ENCODE measurements at places on chromosomes 3 and 15. TPM values are rescaled to one million over a fixed set of nuclear protein-coding genes. Genes with fewer than 3 reads are reported as not detected.

- DNase-seq, result no peak
Measured at GRCh38 chr3:9311228-9311627, 51.6 kb upstream of the THUMPD3 start.

DNA sequence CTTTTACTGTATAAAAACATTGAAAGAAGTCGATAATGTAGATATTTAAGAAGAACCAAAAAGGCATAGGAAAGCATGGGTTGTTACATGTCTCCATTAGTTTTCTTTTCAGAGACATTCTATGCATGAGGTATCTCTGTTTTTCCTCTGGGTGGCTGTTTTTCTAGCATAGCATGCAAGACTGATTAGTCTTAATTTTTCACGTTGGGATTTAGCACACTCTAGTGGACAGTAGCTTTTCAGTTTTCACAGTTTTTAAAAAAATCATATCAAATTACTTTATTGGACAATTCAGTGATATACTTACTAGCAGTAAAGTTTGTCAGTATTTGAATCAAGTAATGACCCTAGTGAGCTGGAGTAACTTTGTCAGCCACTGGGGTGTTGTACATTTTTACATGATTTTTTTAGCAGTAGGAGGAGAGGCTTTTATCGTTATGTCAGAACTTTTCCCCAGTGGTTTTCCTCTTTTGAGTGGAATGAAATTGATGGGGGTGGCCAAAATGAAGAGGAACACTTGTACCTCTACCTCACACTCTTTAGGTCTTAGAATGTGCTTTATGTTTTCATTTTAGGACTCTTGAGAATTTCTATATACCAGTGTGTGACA lies 57.2 kb downstream of the SEC22A start:
- DNase-seq, result no peak

DNA sequence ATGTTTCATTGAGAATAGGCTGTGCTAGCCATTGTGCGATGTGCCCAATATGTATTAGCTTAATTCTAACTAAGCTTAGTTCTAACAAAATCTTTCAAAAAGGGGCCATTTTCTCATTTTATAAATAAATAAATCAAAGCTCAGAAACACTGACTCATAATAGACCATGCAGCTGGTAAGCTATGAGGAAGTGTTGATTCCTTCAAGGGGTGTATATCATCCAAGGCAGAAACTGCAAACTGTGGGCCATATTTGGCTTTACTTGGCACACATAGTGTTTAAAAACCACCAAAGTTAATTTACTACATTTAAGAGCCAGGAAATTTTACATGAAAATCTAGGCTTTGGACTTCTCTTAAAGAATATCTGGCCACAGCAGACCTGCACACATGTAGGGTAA lies 136.5 kb downstream of the ZNF621 start:
- no peak for DNase-seq

- DNase-seq, result no peak
Measured at GRCh38 chr3:169914321-169914720, 2.9 kb downstream of the SAMD7 start.

OXTR gene
- 0.58 TPM for polyA plus RNA-seq

TMC3 gene
- polyA plus RNA-seq, result 0.26 TPM

GOLIM4 gene
- 9.5 TPM for polyA plus RNA-seq

ZNF80 gene
- not detected for polyA plus RNA-seq

IL5RA gene
- polyA plus RNA-seq, result 1.8 TPM

RBP2 gene
- not detected for polyA plus RNA-seq

GRCh38 chr3:105214590-105214989 lies 152.1 kb upstream of the ALCAM start:
- no peak for DNase-seq

GRCh38 chr3:32176989-32177701 lies 61.3 kb upstream of the CMTM8 start:
- DNase-seq, result peak; percentile 62

DNA sequence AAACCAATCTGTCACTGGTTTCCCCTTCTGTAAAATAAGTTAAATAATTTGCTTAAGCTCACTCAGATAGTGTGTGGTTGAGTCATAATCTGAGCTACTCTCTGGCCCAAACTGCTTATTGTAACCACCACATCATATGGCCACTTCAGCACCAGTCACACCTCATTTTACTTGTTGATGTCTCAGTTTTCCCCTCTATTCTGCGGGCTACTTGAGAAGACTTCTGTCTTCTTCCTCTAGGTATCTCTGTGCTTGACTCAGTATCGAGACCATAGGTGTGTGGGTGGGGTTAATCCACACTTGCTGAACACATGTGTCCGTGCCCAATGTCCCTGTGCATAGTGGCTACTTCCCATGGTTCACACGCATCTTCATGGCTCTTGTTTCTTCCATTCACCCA lies 32.9 kb downstream of the CRYGS start:
- no peak for DNase-seq

- DNase-seq, result peak; percentile 18
Measured at GRCh38 chr3:50516440-50516871, 13.0 kb upstream of the CACNA2D2 start.

DNA sequence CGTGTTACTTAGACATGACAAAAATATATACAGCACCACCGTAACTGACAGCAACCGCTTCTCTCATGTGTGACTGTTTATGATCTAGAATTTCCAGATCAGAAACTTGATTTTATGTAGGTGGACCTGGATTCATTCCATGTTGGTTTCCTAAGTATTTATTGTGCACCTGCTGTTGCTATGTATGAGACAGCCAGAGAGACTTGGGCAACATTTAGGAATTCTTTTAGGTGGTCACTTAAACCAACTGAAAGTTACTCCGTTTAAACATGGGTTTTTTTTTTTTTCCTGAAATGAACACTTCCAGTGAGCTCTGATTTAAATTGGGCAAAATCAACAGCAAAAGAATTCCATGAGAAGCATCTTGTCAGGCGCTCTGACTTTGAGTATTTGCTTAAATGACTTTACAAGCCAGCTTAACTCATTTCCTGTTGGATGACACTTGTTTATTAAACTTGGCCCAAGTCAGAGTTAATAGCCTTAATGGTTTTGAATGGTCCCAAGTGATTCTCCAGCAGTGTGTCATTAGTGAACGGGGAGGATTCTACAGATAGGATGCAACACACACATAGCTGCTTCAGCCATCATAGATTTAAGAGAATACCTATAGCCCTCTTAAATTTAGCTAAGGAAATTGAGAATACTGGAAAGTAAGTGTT lies 31.8 kb downstream of the MITF start:
- DNase-seq, result no peak

FOXL2NB gene
- 2.3 TPM for polyA plus RNA-seq

DNA sequence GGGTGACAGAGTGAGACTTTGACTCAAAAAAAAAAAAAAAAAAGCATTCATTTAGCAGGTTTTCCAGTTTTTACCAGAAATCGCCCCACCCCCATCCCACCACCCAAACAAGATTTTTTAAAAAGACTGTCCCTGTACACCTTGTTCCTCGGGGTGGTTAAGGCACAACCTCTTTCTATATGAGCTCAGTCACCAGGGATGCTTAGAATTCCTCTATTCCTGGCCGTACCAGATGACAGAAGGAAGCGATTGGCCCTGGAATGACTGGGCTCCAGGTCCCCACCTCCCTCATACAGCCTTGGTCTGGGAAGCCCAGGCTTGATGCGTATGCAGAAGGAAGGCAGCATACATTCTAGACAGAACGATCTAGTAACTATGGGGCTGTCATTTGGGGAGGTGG lies 25.6 kb downstream of the IDH2 start:
- DNase-seq, result no peak

DNA sequence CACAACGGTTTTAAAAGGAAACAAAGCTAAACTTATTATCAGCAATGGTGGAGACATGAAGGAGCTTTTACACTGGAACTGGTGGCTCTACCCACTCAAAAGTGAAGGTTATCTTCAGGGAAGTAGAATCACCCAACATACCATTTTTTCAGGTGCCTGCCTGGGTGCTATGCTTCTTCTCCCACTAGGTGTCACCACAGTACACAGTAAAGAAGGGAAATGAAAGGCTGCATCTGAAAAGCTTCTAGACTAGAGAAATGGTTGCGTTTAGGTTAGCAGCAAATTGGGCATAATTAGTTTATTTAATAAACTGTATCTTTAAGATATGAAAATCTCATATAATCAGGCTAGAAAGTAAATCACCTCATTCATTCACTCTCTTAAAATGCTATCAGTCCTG lies 47.0 kb upstream of the SELENOK start:
- peak; percentile 64 for DNase-seq

GRCh38 chr3:136899622-136900158 lies 37.7 kb downstream of the NCK1 start:
- DNase-seq, result no peak

GRCh38 chr3:144244662-144245061 lies 273.0 kb downstream of the DIPK2A start:
- no peak for DNase-seq

DNA sequence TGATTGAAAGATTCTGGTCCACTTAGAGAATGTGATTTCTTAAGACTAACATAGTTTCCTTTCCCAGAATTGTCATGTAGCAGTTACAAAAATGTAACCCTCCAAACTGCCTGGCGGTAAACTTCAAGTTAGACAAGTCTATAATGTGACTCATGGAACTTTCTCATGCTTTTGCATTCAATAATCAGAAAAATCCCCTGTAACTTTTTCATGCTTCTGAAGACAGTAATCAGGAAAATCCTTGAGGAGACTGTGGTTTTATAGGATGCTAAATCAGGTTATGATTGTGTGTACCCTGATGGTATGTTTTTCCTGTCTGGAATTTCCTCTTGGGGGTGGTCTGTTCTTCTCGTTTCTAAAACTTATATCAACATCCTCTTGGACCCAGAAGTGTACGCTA lies 74.0 kb upstream of the RARB start:
- DNase-seq, result no peak

DNA sequence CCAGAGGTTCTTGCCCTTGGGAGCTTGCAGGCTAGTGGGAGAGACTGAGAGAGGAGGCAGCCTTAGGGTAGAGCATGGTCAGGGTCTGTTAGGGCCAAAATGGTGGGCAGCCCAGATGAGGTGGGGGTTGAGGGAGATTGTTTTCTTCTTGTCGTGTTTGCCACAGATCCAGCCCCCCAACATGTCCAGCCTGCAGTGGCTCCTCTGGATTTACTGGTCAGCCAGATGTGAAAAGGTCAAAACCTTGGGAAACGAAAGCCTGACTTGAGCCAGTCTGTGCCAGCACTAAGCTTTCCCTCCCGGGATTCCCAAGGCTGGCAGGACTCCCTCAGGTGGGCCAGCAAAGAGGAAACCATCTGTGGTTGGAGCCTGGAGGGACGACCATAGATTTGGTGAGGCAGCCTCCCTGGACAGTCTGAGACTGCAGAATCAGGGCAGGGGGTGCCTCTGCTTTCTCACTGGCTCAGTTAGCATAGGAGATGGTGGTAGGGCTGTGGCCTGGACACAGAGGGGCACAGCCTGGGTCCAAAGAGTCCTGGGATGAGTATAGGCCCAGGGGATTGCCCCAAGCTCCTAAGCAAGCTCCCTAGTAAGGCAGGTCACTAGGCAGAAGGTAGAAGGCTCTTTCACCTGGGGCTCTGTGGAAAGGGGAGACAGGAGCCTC lies 51.2 kb upstream of the PRR23C start:
- no peak for DNase-seq

GRCh38 chr3:188164248-188164687 lies 10.3 kb downstream of the LPP start:
- no peak for DNase-seq

- DNase-seq, result no peak
Measured at GRCh38 chr15:29053006-29053405, 167.2 kb downstream of the APBA2 start.

- no peak for DNase-seq
Measured at GRCh38 chr3:126964261-126964660, 18.7 kb upstream of the PLXNA1 start.

All from testis (tissue), 5 donors.